ENCODE measurements at places on chromosomes 3 and 15.

GRCh38 chr3:127822682-127823425 lies 539 bp upstream of the MGLL start:
- no peak for DNase-seq

DNA sequence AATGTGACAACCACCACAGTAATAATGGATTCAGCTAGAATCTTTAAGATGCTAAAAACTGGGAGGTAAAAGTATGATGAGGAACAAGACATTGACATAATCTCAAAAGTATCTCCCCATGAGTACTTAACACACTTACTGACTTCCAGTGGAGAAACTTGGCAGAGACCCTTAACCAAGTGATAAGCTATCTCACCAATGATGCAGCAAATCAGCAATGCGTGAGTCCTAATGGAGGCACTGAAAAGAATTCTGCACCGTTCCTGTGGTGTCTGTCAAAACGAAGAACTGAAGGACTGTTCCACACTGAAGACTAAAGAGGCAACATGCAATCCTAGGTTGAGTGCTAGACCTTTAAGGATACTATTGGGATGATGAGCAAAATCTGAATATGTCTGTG lies 67.9 kb upstream of the OCA2 start:
- no peak for DNase-seq

DNA sequence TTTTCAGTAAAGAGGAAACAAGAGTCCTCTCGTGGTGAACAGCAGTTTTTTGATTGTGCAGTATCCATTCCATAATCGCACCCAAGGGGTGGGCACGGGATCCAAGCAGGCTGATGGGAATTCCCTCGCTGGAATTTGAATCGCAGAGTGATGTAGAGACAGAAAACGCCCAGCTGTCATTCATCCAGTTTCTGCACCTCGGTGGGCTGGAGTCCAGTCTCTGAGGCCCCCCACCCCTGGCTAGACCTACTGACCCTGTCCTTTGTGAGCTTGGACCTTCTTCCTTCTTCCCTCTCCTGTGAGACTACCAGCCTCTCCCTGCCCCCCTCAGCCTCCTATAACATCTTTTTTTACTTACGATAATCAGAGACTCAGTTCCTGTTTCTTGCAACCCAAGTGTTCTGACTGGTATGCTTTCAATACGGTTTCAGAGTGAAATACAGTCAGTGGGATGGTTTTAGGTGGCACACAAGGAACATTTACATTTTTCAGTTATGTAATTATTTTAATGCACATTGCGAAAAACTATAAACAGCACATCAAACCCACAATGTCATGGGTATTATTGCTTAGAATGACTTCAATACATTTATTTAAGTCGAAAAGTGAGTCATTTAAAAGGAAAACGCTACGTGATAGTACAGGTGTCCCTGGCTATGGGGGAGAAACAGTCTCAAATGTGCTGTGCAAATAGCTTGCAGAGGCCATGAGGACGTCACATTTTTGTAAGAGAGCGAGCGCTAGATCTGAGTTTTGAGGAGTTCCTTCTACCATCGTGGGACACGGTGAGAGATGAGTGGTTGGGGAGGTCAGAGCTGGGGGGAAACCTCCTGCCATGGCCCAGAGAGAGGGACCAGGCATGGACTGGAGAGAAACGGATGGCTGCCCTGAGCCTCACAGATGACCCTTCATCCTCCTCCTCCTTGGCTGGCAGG lies 37.5 kb upstream of the CHST2 start:
- DNase-seq, result no peak

- DNase-seq, result no peak
These were observed 225.7 kb upstream of the PPP2R3A start for GRCh38 chr3:135739779-135740178.

- no peak for DNase-seq
These were observed 20.8 kb upstream of the ALAS1 start for GRCh38 chr3:52176951-52177700.

GRCh38 chr3:122246199-122246598 lies 62.7 kb downstream of the CASR start:
- no peak for DNase-seq

DNA sequence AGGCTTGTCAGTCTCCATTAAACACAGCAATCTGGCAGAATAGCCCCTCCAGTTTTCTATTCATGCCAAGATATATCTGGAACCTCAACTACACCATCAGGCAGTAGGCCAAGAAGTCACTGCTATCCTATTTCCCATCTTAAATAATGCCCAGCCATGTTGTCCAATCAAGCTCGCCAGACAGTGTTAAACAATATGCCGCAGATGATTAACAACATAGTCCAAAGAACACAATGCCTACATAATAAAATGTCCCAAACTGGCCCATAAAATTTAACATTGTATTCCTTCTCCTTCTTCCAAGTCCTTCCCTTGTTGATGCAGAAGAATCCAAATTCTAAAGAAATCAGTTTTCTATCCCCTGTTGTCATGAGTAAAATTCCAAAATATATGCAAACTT lies 427.4 kb upstream of the PPP2R3A start:
- DNase-seq, result no peak

GRCh38 chr15:84863565-84864443 lies 20.7 kb upstream of the SLC28A1 start:
- DNase-seq, result no peak

DNA sequence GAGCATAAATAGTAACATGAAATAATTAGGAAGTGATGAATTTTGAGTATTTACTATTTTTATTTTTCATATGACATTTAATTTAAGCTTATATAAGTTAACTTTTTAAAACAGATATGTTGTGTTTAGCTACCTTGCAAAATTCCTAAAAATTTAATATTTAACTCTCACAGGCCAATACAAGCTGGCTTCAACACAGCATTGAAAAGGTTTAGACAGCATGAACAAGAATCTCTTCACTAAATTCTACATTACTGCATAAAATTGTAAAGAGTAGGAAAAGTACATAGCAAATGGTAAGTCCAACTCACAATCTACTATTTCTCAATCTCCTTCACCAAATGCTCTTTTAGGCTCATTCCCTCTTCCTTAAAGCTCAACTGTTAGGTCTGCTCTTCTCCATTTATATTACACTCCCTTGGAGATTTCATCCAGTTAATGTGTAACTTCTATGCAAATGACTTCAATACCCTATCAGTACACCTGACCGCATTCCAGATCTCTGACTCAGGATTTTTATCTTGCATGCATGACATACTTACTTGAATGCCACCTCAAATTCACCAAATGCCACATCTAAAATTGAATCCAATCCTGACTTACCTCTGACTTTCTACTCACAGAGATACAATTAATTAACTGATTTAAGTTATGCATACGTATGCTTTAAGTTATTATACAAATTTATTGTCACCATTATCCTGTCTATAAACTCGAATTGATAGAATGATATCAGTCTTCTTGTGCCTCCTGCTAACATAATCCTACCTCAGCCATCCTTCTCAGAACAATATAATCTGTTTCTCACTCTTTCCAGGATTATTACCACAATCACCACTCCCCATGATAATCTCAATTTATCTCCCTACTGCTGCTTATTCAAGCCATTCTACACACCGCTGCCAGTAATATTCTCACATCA lies 127.0 kb downstream of the STAG1 start:
- no peak for DNase-seq

GRCh38 chr15:59280855-59281254 lies 74.2 kb downstream of the LDHAL6B start:
- no peak for DNase-seq

GRCh38 chr3:19248143-19248542 lies 99.8 kb downstream of the KCNH8 start:
- no peak for DNase-seq

DNA sequence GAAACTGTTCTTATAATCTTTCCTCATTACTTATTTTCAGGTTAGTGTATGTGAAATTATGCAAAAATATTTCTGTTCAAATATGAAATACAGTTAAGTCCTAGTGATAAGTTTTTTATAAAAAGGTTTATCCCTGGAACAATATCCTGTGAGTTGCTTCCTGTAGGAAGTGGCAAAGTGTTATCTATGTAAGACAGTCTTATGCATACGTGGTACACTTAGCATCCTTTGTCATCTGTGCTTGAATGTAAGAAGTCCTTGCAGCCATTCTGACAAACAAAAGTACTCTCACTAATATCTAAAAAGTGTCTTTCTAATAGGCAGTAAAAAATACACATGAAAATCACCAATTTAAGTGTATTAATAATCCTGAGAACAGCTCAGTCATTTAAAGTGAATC lies 372.5 kb upstream of the BCHE start:
- DNase-seq, result no peak

GRCh38 chr3:182622241-182622545 lies 171.1 kb upstream of the ATP11B start:
- no peak for DNase-seq

DNA sequence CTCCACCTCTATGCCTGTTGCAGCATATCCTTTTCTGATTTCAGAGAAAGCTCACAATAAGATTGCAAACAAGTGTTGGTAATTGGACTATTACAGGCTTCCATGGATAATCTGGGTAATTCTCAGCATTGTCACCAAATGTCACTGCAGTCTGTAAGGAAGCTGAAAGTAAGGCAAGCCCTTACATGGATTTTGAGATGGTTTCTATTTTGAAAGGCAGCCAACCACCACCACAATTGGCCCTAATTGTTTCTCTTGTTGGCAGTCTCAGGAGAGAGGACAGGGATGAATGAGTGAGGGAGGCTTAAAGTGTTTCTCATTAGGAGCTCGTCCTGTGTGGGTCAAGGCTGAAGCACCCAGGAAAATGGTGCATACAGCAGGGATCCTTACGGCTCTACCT lies 879.9 kb downstream of the TUSC7 start:
- no peak for DNase-seq

- DNase-seq, result no peak
These were observed 43.2 kb downstream of the SLC7A14 start for GRCh38 chr3:170542704-170543103.

DNA sequence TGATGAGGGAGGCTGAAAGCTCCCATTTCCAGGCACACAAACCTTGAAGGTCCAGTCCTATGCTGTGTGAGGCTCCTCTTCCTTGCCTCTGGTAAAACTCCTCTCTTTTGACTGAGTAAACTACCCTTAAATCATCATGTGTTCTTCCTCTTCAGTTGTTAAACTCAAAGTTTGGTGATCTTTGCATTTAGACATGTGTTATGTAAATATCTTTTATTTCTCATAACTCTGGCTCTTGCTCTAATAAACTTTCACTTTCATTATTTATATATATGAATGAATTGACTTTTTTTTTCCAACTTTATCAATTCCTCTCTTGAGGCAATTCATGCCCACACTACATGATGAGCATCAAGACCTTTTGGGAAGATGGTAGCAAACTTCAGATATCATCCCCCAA lies 26.6 kb downstream of the SUCNR1 start:
- no peak for DNase-seq

Measured in RKO (cell line).